ENCODE measurements at places on chromosomes 2 and 18.

GRCh38 chr2:162344617-162344950, 652 bp downstream of the GCA start:
- DNase-seq, result no peak

- DNase-seq, result peak; percentile 83
These were observed 41.2 kb upstream of the DAPL1 start for GRCh38 chr2:158753641-158754611.

DNA sequence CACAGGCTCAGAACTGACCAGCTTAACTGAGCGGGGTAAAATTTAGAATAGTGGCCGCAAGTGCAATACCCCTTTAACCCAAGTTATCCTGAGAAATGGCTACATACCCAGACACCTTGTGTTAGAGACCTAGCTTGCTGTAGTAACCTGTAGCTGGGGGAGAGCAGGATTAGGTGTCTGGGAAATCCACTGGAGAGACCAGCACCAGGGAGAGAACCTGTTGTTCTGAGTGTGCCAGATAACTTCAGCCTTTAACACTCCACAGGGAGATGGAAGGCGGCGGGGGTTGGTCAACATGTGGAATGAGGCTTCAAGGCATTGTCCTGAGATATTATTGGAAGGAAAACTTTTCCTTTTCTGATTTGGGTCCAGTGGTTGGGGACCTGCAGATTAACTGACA, 356.0 kb downstream of the PTPRM start:
- DNase-seq, result no peak

- DNase-seq, result no peak
These were observed 52.4 kb downstream of the GLI2 start for GRCh38 chr2:120787822-120788700.

- no peak for DNase-seq
These were observed 57.4 kb downstream of the SPP2 start for GRCh38 chr2:234107861-234108260.

- DNase-seq, result no peak
These were observed 7.5 kb upstream of the MOCOS start for GRCh38 chr18:36179562-36180355.
